ENCODE measurements at places on chromosomes 13 and 19. TPM values are rescaled to one million over a fixed set of nuclear protein-coding genes. Genes with fewer than 3 reads are reported as not detected.

Gene SPATA13
- 10.5 TPM for total RNA-seq

Gene ZNF135
- total RNA-seq: not detected

Gene CYP2F1
- not detected for total RNA-seq

Gene KLF5
- 80.1 TPM for total RNA-seq

Gene ANKLE1
- 17.4 TPM for total RNA-seq

Gene FOXA3
- total RNA-seq: 19.0 TPM

Gene CD33
- not detected for total RNA-seq

Gene TNFSF13B
- total RNA-seq: 0.84 TPM

Gene LRP3
- total RNA-seq: 21.3 TPM

Gene BST2
- total RNA-seq: 98.4 TPM

Gene KLK2
- total RNA-seq: not detected

Gene PTH2
- total RNA-seq: not detected

Gene IGFL4
- total RNA-seq: 4.4 TPM

Gene KIR2DL3
- not detected for total RNA-seq

Gene CABP5
- total RNA-seq: not detected

Gene SLC10A2
- total RNA-seq: not detected

Gene LCP1
- 32.1 TPM for total RNA-seq

Gene GPR12
- total RNA-seq: not detected

All from Caco-2 (cell line).